Hematopoietic multipotent progenitor cell treated with erythropoietin and hydrocortisone succinate and interleukin-3 and kit ligand, for 4 days (in vitro differentiated cells): ENCODE measurements at places on chromosomes 3 and 15.
A peak's percentile ranks its signal among the peaks of the same experiment; 100 is the strongest.

- no peak for DNase-seq
Observed at GRCh38 chr3:46829699-46830208, 33.5 kb downstream of the MYL3 start.

DNA sequence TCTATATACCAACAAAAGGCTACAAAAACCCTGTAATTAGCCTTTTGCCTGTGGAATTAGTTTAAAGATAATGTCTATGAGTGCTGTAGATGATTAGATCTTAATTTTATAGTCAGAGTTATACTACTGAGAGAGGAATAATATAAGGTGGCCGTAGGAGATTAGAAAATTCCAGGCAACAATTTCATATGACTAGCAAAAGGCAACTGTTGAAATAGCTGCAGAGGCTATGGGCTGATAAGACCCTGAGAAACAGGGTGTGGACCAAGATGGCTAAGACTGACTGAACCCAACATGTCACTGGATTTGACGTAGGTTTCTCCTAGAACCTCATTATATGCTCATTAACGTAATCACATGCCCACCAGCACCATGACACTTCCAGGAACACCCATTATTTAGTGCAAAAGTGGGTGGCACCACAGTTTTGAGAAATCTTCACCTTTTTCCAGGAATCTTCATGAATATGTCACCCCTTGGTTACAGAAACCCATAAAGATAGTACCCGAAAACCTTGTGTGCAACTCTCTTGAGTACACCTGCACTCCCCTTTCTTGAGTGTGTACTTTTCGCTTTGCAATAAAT lies 29.1 kb upstream of the SCG3 start:
- DNase-seq, result peak; percentile 88

- peak; percentile 49 for DNase-seq
Observed at GRCh38 chr3:40312661-40313226, 3.2 kb downstream of the EIF1B start.

GRCh38 chr15:70936326-70936725 lies 43.7 kb downstream of the LRRC49 start:
- DNase-seq, result no peak

DNA sequence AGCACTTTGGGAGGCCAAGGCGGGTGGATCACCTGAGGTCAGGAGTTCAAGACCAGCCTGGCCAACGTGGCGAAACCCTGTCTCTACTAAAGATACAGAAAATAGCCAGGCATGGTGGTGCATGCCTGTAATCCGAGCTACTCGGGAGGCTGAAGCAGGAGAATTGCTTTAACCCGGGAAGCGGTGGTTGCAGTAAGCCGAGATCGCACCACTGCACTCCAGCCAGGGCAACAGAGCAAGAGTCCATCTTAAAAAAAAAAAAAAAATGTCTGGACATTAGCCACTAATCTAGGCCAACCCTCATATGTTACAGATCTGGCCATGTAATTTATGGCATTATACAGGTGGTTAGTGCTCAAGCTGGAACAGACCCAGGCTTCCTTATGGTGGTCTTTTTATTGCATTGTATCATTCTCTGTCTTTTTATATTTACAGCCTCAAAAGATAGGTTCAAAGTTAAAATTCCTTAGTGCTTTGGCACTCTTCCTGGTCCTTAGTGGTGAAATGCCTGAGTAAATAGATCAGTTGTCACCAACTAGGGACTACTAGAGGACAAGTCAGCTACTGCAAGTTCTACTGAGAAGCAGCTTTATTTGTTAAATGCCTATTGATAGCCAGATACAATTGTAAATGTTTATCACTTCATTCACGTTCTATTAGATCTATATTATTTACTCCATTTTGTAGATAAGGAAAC lies 16.0 kb downstream of the STARD9 start:
- DNase-seq, result peak; percentile 57

DNA sequence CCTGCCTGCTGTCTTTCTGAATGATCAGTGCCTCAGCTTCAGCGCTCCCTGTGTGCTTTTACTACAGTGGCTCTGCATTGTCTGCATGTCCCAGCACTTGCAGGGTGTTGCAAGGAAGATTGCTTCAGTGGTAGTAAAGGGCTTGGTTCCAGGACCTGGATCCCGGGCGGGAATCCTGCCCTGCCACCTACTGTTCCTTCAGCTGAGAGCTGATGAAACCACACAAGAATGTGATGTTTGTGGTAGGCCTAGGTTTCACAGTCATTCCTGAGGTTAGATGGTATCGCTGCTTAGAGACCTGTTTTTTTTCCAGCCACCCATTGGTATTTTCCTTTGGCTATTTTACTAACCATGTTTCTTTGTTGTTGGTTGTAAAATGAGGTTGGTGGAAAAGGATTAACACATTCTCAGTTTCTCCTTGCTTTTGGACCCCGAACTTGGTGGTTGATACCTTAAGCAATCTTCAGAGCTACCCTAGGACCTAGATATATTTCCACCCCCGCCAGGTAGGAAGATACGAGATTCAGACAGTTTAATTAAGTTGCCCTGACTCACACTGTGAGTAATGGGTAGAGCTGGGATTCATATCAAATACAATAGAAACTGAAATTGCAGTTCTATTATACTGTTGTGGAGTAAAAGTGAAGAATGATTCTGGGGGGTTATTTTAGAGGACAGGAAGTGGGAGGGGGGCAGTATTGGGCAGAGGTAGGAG lies 11.4 kb downstream of the GPR87 start:
- DNase-seq, result no peak

DNA sequence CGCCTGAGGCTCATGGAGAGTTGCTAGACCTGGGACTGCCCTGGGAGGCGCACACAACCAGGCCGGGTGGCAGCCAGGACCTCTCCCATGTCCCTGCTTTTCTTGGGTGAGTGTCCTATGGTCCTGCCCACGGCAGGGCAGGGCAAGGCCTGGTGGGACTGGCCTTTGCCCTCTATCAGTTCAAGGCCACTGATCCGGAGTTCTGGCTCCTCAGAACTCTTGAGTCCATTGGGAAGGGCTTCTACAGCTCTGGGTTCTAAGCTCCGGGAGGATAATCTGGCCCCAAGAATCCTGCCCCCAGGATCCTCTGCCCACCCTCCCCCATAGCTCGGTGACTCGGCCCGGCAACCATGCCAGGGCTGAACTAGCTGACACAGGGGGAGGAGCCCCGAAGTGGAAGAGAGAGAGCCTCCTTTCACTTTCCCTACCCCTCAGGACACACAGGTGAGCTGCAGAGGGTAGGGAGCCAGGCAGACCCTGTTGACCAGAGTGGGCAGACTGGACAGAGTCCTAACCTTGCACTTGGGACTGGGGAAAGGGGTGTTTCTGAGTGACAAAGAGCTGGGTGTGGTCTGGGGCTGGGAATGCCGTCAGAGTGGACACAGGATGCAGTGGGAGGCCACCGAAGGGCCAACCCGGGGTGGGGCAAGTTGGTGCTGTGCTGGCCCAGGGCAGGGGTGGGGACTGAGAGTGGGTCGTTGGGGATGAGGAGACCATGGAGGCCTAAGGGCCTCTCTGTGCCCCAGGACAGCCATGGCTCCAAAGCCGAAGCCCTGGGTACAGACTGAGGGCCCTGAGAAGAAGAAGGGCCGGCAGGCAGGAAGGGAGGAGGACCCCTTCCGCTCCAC lies 664 bp downstream of the PARP3 start:
- DNase-seq, result peak; percentile 71

DNA sequence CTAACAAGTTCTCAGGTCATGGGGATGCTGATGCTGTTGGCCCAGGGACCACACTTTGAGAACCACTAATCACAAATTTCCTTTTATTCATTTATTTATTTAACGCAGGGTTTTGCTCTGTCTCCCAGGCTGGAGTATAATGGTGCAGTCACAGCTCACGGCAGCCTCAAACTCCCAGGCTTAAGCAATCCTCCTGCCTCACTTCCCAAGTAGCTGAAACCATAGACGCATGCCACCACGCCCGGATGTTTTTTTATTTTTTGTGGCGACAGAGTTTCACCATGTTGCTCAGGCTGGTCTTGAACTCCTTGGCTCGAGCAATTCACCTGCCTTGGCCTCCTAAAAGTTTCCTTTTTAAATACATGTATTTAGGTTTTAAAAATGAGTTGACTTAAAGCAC lies 20.7 kb upstream of the ISLR2 start:
- no peak for DNase-seq

- DNase-seq, result no peak
Observed at GRCh38 chr3:396293-396692, 199.7 kb downstream of the CHL1 start.

DNA sequence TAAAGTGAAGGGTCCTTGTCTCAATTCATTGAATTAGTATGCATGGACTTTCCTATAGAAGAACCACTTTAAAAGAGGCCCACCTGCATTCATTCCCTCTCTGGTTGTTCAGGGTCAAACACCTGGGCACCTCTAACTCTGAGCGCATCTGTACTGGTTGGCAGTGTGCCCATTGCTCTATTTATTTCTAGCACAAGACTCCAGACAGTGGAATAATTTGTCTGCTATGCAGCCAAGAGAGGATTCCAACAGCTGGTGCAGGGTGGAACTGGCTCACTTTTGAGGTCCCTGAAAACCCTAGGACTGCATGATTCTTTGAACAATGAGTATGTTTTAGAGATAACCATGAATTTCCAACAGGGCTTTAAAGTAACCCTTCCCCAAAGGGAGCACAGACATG lies 57.9 kb downstream of the CCDC33 start:
- no peak for DNase-seq

GRCh38 chr3:16252988-16253387 lies 11.8 kb downstream of the DPH3 start:
- no peak for DNase-seq

DNA sequence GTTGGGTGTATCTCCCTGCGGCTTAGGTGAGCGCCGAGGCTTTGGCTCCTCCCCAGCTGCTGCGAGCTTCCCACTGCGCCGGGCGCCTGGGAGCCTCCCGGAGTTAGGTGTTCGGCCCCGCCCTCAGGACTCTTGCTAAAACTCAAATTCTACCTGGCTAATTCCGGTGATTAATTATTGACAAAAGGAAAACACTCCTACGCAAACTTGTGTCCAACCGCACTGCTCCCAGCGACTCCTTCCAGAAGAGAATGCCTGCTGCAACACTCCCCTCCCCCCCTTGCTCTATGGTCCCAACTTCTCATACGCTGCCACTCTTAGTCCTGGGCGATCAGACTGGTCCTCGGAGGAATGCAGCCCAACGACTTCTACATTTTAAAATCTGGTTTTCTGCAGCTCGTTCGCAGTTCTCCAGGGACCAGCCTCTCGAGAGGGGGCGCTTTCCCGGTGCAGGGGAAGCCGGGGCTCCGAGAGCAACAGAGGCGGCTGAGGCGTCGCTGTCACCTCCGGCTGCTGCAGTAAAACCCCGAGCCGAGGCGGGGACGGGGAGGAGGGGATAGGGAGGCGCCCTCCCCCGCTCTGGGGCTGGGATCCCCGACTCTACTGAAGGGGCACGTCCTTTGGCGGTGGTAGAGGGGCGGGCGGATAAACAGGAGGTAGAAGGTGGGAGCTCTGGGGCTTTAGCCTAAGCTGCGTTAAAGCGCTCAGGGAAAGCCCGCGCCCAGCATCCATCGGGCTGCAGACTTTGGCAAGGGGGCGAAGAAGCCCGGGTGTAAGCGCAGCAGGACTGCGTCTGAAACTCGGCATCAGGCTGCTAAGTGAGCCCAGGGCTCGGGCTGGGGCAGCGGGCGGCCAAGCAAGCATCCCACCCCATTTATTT lies at the start of gene SPTSSB:
TSS of gene SPTSSB (minus strand) at position 77 of the 880 bp plus-strand sequence. CDS start 25,194 bp downstream, outside the sequence.
- peak; percentile 51 for DNase-seq

DNA sequence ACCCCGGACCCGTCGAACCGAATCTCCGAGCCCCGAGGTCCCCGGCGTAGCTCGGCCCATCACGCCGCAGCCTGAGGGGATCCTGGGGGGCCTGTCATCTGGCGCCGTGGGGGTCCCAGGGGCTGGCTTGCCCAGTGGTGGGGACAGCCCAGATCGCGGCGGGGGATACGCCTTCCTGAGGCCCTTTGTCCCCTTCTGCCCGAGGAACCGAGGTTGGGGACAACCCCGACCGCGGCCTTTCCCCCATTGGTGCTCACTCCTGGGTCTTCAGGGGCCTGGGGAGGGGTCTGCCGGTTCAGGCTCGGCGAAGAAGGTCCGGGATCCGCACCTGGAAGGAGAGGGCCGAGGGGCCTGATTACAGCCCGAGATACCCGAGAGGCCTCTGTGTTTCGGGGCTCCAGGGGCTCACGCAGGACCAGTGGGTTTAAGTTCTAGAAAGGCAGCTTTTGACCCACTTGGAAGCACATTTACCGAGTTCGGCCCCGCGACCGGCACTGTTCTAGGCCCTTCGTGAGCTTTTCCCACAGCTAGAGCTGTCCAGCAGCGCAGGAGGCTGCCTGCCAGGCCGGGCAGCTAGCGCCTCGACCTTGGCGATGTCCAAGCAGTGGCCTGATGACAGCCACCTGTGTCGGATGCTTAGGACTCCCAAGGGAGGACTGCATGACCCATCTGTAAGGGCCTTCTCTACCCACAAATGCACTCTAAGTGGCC lies 504 bp downstream of the ABHD2 start:
- no peak for DNase-seq

DNA sequence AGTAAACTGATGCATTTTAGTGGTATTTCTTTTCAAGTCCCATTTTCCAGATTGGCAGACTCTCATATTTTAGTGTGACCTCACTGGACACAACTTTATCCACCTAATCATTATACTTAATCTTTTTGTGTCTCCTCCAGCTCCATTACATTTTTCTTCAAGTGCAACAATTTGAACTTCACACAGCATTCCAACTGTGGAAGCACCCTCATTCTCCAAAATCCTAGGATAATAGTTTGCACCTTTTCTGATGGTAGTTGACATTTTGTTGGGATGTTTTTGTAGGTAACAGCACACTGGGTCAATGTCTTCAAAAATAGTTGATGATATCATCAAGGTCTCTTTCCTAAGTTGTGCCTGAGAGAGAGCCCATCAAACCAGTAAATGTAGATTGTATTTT lies 123.1 kb downstream of the RYR3 start:
- DNase-seq, result no peak

- DNase-seq, result no peak
Observed at GRCh38 chr3:113678773-113679172, 17.7 kb downstream of the USF3 start.

- DNase-seq, result no peak
Observed at GRCh38 chr3:41317718-41318117, 118.4 kb downstream of the CTNNB1 start.

GRCh38 chr3:35931867-35932266 lies 292.5 kb downstream of the ARPP21 start:
- no peak for DNase-seq

GRCh38 chr3:102233881-102234280 lies 200.9 kb upstream of the ZPLD1 start:
- no peak for DNase-seq

DNA sequence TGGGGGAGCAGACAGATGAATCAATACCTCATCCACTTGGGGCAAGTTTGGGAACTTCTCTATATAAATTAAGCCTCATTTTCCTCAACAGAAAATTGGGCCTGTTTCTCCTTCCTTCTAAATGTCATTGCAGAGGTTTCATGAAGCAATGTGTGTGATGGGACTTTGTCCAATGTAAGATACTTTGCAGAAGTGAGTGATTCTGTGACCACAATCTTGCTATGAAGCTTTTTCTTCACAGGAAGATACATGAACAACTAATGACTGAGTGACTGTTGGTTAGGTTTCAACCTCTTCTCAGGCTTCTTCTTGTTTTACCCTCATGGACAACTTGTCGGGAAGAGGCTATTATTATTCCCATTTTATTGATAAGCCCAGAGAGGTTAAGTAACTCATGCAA lies 11.0 kb downstream of the TMEM45A start:
- no peak for DNase-seq

- DNase-seq, result no peak
Observed at GRCh38 chr3:184338511-184338945, 1.1 kb downstream of the FAM131A start.
